ENCODE measurements at places on chromosomes 5 and 9.

- no peak for DNase-seq
Observed at GRCh38 chr5:170971-171800, 20.1 kb upstream of the LRRC14B start.

DNA sequence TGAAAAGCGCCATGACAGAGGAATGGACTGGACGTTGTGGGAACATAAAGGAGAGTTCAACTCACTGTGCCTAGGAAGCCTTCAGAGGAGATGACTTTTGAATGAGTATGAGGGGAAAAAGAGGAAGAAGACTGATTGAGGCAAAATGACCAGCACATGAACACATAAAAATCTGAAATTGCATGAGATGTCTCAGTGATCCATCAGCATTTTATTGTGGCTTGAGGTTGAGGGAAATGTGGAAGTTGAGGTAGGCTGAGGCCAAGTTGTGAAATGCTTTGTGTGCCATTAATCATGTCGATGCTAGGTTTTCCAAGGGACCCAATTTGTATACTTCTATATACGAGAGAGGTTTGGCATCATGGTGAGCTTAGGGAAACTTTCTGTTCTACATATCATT lies 140.9 kb upstream of the TLX3 start:
- DNase-seq: no peak

DNA sequence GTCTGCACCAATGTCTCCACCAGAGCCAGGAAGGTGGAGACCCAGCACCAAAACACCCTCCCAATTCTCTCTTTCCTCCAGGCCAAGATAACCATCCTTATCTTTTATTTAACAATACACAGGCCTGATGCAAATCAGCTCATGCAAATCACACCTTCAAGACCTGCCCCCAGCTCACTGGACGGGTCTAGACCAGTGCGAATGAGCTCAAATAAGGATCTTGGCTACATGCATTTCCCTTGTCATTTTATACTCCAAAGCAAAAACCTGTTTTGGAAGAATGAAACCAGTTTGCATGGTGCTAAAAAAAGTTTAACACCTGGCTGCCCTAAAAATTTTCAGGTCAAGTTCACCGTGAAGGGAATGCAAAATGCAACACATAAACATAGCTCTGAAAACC lies 31.9 kb upstream of the DAPK1 start:
- no peak for DNase-seq

- DNase-seq: no peak
Observed at GRCh38 chr9:22840641-22841040, 394.0 kb downstream of the DMRTA1 start.

DNA sequence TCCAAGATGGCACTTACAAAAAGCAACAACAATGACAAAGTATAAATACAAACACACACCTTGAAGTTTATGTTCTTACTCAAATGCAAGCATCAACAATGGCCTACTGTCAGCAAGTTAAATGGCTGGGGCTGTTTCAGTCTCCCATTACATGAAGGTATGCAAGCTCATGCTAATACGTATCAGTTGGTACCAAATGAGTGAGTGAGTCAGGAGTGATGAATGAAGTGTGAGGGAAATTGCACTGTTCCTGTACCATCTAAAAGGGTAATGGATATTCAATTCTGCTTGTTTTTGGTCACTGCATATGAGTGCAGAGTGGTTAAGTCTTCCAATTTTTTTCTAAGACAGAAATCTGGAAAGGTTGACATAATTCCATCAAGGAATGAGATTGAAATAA lies 964.9 kb downstream of the MAT2B start:
- DNase-seq: no peak

DNA sequence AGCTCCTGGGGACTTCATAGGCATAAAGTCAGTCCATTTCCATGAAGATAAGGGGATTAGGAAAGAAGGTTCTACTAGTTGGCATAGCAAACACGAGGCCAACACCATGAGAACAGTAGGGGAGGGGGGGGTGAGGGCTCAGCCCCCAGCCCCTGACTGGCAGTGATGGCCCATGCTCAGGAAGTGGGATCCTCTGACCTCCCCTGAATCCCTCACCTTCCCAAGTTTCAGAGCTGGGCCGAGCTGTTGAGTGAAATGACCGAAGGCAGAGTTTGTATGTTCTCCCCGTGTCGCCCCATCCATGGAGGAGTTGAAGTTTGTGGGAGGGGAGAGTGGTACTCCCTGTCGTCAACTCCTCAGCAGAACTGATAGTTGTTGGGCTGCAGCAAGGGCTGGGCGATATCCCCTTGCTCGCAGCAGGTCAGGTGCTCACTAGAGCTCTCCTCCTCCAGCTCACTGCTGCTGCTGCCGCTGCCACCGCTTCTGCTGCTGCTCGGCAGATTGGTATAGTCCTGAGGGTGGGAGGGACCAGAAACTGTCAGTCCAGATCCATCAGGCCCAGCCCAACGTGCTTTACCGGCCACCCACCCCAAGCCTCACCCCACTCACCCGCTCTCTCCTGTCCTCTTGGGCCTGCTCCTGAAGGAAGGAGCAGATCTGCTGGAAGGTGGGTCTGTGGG lies 32.5 kb downstream of the CSF1R start:
- no peak for DNase-seq

DNA sequence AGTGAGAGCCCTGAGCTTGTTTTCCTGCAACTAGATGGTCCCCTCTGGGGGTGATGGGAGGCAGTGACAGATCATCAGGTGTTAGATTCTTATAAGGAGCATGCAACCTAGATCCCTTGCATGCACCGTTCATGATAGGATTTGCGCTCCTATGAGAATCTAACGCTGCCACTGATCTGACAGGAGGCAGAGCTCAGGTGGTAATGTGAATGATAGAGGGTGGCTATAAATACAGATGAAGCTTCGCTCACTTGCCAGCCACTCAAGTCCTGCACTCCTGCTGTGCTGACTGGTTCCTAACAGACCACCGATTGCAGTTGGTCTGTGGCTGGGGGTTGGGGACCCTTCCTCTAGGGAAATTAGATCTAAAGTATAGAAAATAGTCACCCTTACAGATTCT lies 290.6 kb upstream of the ADCY2 start:
- DNase-seq: no peak

- no peak for DNase-seq
Observed at GRCh38 chr5:172696171-172696849, 55.2 kb downstream of the NEURL1B start.
